ENCODE measurements at places on chromosomes 7 and 10.

DNA sequence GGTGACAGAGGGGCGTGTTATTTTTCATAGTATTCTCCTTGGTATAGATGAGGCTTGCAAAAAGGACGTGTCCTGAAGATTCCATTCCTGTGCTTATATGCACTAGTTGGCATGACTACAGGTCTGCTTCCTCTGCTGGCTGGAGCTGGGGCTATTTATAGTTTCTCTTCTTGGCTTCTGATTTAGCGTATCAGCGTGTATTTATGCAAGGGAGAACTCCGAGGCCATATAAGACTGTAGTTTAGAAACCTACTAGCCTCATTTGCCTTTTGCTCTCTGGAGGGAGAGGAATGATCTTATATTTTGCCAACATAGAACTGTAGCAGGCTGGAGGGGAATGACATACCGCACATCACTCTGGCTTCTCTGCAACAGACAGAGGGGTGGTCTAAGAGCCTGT lies 39.7 kb downstream of the CACNB2 start:
- DNase-seq = peak; percentile 52

DNA sequence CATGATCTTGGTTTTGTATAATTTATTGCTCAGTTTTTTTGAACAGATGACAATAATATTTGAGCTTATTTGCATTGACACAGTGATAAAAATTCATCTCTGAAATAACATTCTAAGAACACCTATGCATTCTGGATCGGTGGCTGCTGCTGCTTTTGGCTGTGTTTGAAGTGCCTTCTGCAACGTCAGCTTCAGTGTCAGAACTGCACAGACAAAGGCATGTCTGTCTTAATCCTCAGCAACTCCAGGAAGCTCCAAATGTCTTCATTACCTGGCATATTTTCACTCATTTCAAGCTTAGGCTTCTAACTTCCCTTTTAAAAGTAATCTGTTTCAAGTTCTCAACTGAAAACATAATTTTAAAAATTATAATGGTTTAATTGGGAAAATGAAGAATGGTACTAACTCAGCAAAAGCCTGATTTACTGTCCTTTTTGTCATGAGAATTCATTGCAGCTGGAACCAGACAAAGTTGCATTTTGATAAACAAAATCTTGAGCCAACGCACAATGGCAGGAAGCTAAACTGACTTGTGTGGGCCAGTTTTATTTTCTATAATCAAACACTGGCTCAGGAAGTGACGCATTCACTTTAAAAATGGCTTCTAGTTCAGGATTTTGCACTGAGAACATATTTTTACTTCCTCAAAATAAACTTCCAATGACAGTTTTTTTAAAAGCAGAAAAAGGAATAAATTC lies 38.7 kb downstream of the NPS start:
- no peak for DNase-seq

- DNase-seq = no peak
These were observed 177.1 kb downstream of the SORCS1 start for GRCh38 chr10:106987362-106987761.

- no peak for DNase-seq
These were observed 204.5 kb upstream of the PLXDC2 start for GRCh38 chr10:19611775-19612174.

DNA sequence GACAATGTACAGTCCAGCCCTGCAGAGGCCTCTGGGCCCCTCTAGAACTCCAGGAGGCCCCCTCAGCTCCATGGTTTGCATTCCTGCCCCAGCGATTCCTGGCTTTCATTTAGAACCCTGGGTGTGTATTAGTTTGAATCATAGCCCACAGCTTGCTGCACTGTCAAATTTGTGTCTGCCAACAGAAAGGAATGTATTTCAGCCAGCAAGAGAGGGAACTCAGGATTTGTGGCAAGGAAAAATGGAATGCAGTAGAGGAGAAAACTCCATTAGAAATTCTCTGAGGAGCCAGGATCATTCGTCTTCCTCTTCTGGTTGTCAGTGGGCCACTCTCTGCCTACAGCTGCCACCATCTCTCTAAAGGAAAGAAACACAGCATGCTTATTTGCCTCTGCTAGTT lies 27.9 kb upstream of the WDR11 start:
- DNase-seq = no peak

DNA sequence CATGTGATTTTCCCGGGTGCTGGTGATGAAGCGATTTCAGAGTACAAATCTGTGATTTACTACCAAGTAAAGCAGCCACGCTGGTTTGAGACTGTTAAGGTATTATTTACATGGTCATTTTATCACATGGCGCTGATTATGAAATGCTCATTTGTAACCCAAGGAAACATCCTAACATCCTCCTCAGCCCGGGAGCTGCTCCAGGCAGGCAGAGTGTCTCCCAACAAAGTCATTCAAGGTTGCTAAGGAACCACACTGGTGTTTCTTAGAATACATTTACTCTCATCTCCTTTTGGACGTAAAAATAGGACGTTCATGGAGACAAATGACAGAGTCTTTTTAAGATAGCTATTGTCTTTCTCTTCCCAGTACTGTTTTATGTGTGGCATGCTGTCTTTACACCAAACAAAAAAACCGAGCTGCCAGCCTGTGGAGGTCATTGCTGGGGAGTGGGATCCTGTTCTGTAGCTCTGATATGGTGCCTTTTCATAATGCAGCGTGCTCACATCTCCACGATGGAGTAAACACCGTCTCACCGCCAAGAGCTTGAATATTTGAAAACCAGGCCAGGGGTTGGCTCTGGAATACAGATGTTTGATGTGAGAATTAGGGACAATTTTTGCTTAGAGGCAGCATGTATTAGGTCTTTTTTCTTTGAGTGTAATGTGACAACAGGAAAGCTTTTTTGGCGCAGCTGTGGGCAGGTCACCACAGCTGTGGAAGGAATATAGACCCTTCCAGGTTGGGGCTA lies 119.6 kb downstream of the DOCK1 start:
- no peak for DNase-seq

- DNase-seq = no peak
These were observed 140.4 kb downstream of the DKK1 start for GRCh38 chr10:52454491-52454890.

GRCh38 chr7:149686011-149686410 lies 87.4 kb downstream of the ZNF467 start:
- peak; percentile 16 for DNase-seq

- DNase-seq = peak; percentile 33
These were observed 59.4 kb downstream of the ST7 start for GRCh38 chr7:117012696-117013095.

DNA sequence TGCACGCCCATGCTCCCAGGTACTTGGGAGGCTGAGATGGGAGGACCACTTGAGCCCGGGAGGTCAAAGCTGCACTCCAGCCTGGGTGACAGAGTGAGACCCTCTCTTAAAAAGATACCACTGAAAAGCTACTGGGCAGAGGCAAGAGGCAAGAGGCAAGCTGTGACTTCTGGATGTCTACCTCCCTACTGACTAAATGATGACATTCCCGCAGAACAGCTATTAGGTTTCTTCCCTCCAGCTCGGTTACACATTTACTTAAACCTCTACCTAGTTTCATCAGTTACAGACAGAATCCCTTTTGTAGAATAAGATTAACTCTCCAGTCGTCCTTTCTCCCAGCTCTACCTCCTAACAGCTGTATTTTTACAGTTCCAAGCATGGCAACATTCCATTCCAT lies 21.2 kb downstream of the RHEB start:
- no peak for DNase-seq

- no peak for DNase-seq
These were observed 81.0 kb upstream of the INSIG1 start for GRCh38 chr7:155216475-155217272.

GRCh38 chr7:119392-120163 lies 72.8 kb upstream of the FAM20C start:
- peak; percentile 42 for DNase-seq

GRCh38 chr10:71921324-71922027 lies 42.7 kb upstream of the CHST3 start:
- no peak for DNase-seq
